Tongue (tissue), 3 donors: ENCODE measurements at places on chromosomes 2 and 18.

DNA sequence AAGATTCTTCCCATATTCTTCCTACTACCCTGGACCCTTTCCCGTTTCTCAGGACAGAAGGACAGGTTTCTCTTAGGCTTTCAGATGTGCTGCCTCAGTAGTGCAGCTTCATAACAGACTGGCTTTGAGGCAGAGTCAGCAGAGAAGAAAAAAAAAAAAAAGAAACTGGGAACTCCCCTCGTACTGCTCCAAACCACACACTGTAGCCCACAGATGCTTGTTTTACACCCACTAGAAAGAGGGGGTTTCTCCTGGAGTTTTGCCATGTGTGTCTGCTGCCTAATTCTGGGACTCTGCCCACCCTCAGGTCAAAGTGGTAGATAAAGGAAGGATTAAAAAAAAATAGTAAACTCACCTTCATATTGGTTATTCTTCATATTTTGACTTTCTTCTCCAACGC, 95.9 kb downstream of the NCOA1 start:
- DNase-seq = no peak

GRCh38 chr2:9318461-9319337, 104.6 kb downstream of the ITGB1BP1 start:
- no peak for DNase-seq

DNA sequence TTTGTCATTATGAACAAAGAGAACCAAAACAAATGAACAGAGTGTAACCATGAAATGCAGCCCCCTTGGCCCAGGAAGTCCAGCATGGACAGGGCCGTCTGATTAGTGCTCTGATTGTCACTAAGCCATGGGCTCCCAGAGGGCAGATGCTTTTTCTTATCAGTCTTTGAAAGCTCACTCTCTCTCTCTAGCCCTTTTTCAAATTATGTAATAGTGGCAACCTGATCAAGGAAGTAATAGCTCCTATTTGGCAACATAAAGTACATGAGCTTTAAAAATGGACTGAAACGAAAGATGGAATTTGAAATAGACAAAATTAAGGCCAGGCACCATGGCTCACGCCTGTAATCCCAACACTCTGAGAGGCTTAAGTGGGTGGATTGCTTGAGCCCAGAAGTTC, 32.4 kb upstream of the EPG5 start:
- DNase-seq = no peak

DNA sequence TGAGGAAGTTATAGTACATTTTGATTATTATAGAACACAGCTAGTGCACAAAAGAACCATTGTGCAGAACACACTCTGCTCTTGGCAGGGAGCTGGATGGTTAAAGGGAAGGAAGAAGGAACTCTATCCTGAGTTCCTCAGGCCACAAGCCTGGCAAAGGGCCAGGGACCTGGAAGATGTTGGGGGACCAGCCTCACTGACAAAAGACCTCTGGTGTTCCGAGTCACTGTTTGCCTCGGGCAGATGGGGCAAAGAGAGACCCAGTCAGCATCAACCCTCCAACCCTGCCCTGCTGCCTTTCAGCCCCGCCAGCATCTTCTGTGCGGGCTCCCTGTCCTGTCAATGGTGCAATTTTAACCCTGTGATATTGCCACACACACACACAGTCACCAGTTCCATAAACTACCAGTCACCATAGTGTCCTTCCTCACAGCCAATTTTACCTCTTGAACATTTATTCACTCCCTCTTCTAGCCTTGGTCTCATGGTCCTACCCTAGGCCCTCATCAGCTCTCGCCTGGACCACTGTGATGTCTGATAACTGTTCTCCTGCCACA, 21.9 kb downstream of the NEMP2 start:
- DNase-seq = no peak
